ENCODE measurements at places on chromosomes 2 and 18.
A peak's percentile ranks its signal among the peaks of the same experiment; 100 is the strongest.

DNA sequence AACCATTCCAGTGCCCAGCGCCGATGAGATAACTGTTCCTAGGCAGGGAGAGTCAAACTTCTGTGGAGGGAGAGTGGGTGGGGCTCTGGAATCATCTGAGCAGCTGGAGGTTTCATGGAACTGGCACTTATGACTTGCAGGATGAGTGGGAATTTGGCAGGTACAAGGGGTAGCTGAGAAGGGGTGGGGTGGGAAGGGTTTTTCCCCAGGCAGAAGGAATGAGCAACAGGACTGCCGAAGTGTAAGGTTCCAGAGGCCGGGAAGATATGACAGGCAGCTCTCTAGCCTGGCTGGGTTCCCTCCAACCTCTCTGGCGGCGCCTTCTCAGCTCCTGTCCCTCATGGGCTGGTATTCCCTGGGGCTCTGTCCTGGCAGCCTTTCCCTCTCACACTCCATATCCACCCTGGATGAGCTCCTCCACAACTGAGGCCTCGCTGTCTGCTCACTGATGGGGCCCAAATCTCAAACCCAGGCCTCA is 2.5 kb upstream of the TET3 start:
- no peak for DNase-seq

DNA sequence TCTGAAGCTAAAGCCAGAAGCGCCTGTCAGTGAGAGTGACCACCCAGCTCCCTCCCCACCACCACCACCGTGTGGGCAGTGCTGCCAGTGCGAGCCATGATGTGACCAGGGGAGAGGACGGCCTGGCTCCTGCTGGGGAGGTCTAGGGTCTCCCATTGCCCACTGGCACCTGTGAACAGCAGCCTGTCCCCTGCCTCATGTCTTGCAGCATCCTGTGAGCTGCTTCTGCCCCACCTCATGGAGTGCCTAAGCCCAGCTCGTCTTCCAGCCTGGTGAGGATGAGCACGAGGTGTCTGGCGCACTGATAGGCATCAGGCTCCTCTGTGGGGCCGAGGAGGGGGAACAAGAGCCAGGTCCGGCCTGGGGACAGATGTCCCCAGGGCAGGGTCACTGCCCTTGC is 61.4 kb downstream of the FAM168B start:
- no peak for DNase-seq

GRCh38 chr2:120435671-120436459 is 89.9 kb downstream of the INHBB start:
- DNase-seq: no peak

DNA sequence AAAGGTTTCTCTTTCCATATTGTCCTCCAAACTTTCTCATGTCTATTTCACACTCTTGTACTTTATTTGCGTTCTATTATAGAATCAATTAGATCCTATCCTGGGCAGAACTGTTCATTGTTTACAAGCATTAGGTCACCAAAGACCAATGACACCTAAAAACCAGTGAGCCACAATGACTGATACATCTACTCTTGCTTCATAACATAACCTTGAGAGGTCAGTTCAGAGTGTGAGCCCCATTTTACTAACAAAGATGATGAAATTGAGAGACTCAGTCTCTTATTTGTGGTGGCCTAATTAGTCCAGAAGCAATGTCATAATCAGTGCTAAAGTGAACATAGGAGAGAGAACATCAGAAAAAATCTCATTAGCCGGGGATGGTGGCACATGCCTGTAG is 248.9 kb upstream of the RBBP8 start:
- no peak for DNase-seq

DNA sequence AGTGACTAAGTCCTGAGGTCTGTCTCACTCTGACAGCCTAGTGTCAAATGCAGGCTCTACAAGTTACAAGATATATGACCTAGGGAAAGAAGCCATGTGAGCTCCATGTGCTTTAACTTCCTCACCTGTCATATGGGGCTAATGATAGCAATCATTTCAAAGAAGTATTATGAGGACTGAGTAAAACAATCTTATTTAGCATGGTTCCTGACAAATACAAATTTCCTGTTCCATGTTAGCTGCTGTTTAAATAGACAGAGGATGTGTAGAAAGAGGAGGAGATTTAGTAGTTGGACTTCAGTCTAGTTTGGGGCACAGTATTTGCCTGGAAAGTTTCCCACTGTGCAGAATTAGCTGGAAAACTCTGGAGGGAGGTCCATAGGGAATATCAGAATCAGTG is 545.8 kb downstream of the CNTNAP5 start:
- DNase-seq: no peak

GRCh38 chr2:106566050-106566449 is 78.9 kb downstream of the CD8B2 start:
- no peak for DNase-seq

DNA sequence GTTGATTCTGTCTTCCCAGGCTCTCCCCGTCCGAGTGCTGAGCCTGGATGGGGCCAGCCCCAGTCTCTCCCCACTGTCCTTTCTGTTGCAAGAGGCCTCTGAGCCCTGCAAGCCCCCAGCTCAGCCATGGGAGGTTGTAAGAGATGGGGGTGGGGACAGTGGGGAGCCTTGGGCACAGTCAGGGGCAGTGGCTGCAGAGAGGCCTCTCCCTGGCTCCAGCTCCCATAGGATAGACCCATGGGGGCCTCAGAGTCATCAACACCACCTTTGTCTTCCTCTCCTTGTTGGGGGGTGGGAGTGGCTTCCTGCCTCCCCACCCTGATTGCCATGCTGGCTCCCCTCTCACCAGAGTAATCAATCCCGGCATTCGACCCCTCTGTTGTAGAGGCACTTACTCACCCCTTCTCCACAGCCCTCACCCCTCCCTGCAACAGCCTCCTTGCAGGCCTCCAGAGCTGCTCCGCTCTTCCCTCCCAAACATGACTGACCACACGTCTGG is 37.5 kb upstream of the NPAS2 start:
- DNase-seq: no peak

- no peak for DNase-seq
These were observed 65.3 kb upstream of the OTOS start for GRCh38 chr2:240205772-240206171.

- DNase-seq: no peak
These were observed 482.7 kb upstream of the UBE2E3 start for GRCh38 chr2:180497621-180498152.

- DNase-seq: no peak
These were observed 50.5 kb downstream of the RAB31 start for GRCh38 chr18:9758624-9759075.

DNA sequence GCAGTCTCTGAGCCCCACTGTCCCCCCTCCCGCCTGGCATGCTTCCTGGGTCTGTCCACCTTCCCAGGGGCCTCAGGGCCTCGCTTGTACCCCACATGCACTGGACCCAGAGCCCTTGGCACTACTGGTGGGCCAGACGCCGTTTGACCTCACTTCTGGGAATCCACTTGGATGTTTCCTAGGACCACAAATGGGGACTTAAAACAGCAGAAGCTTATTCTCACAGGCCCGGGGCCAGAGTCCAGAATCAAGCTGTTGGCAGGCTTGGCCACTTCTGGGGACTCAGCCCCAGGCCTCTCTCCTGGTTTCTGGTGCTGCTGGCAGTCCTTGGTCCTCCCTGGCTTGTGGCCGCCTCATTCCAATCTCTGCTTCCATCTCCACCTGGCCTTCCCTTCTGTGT is 19.6 kb downstream of the ANO7 start:
- DNase-seq: peak; percentile 47

- DNase-seq: peak; percentile 63
These were observed 7.6 kb downstream of the POU3F3 start for GRCh38 chr2:104861351-104862057.

DNA sequence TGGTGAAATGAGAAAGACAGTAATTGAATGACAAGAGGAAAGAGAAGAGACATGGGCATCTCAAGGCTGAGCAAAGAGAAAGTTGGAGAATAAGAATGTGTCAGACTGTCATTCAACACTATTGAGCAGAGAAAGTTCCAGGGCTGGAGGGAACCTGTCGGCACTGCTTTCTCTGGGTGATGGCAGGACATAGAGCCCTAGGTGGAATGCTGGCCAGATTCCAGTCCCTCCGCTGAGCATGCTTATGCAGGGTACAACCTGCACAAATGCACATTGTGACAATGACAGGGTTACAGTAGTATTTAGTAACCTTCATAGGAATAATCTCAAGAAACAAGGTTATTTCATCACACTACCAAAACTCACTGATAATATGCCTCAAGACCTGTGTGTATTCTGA is 582.8 kb downstream of the ADCYAP1 start:
- DNase-seq: no peak

DNA sequence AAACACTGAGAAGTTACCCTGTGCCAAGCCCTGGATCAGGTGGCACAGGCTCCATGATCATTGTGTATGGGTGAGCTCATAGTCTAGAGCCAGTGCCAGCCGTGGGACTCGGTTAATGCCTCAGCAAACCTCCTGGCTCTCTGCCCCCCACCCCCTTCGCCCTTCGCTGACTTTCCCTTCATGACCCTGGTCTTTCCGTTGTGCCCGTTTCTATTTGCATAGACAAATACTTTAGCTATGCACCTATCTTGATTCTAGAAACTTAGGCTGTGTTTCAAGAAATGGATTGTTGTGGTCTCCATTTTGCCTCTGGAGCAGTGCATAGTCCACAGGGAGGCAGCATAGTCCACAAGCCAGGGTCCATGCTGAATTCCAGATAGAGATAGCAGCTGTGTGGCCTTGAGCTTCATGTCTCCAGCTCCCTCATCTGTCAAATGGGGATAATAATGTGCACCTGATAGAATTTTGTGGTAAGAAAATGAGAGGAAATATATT is 44.8 kb upstream of the KDM3A start:
- DNase-seq: peak; percentile 80

DNA sequence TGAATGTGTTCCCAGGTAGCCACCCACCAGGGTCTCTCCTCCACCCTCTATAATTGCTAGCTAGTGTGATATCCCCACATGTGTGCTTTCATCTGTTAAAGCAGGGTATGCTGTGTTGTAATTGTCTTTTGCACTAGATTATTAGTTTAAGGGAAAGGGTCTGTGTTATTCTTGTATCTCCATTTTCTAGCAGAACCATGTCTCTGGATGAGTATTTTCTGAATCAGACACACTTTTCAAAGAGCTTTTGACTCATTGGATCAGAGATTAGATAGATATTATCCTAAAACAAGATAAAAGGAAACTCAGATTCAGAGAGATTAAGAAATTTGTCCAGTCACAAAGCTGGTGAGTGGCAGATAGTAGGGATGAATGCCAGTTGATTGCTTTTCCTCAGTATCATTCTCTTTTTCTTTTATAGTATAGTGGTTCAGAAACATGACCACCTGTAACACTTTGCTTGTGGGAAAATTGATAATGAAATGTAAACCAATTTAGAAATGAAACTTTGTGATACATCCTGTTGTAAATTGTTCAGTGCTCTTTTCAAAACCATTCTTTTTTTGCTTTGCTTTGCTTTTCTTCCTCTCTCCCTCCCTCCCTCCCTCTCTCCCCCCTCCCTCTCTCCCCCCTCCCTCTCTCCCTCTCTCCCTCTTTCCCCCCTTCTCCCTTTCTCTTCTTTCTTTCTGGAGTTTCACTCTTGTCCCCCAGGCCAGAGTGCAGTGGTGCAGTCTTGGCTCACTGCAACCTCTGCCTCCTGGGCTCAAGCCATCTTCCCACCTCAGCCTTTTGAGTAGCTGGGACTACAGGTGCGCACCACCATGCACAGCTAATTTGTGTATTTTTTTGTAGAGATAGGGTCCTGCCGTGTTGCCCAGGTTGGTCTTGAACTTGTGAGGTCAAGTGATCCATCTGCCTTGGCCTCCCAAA is 7.4 kb downstream of the MIB1 start:
- no peak for DNase-seq

DNA sequence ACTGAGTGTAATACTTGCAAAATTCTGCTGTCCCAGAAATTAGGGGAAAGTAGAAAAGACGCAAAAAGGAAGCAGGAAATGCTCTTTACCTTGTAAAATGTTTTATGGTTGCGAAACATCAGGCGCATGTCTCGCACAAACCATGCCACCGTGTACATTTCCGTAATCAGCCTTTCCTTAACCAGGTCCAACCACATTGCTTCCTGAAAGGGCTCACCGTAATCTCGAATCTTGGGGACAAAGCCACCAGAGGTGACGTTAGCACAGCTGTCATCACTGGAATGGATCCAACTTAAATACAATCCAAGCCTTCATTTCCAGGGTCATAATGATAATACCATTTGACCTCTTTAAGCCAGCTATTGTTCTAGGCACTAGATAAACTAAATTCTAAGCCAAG is 49.3 kb downstream of the SP110 start:
- DNase-seq: peak; percentile 55

GRCh38 chr2:67524213-67524612 is 127.1 kb downstream of the ETAA1 start:
- no peak for DNase-seq

GRCh38 chr2:161039071-161039470 is 121.2 kb upstream of the TANK start:
- no peak for DNase-seq

GRCh38 chr18:35029103-35029502 is 12.1 kb upstream of the MAPRE2 start:
- DNase-seq: no peak

- no peak for DNase-seq
These were observed 103.0 kb downstream of the GPR39 start for GRCh38 chr2:132519566-132519965.

- no peak for DNase-seq
These were observed 210.1 kb upstream of the RND3 start for GRCh38 chr2:150697596-150697995.

DNA sequence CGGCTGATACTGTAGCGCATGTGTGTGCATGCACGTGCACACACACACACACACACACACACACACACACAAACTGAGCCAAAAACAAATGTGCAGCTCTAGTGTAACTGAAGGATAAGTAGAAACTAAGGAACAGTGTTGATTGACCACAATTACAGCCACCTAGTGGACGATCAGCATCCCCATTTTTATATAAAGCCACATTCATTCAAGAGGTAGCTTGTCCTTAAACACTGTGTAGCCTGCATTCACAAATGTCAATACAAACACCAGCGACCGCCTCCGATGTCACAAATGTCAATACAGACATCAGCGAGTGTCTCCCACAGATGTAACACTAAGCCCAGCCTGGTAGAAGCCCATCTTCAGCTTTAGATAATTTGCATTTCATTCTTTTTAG is 167.4 kb downstream of the PTGR3 start:
- peak; percentile 42 for DNase-seq

- no peak for DNase-seq
These were observed 729.1 kb downstream of the BCL11A start for GRCh38 chr2:59824314-59824713.
